EH (cell line): ENCODE measurements at places on chromosomes 16 and 17.

GRCh38 chr16:67260426-67261063 lies 11.8 kb downstream of the SLC9A5 start:
- DNase-seq, result peak; percentile 71

DNA sequence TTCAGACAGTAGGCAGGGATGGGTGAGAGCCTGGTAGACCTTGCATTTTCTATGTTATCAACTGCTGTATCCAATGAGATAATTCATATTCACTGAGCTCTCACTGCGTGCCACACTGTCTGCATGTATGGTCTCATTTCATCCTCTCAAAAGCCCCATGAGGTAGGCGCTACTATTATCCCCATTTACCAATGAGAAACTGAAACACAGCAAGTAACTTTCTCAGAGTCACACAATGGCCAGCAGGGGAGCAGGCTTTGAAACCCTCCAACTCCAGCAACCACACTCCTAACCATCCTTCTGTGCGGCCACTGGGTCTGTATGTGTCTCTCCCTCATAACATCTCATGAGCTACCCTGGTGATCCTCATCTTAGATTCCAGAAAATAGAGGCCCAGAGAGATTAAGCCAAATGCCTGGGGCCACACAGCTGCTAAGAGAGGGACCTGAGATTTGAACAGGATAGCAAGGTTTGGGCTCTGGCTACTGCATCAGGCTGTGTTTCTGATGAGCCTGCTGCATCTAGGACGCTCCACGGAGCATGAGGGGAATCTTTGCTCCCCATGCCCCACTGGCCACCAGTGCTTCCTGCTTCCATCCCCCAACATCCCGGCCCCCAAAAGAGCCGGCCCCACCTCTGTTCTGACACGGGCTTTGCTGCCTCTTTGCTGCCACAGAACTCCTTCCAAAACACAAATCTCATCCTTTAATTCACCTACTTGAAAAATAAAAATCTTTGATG lies 3.2 kb downstream of the CCR7 start:
- DNase-seq, result no peak

DNA sequence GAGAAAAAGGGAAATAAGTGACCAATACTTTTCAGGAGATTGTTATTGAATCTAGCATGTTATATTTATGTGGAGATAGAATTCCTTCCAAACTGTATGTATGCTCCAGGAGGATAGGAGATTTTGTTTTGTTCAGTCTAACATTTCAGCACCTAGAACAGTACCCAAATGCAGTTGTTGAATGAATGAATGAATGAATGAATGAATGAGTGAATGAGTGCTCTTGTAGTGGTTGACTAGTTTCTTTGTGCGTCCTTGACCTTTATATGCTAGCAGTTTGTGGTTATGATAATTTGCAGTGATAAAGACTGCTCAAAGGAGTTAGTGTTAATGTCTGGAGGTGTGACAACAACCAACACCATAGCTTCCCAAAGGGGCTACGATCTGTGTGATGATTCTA lies 663.5 kb upstream of the GOT2 start:
- DNase-seq, result no peak

DNA sequence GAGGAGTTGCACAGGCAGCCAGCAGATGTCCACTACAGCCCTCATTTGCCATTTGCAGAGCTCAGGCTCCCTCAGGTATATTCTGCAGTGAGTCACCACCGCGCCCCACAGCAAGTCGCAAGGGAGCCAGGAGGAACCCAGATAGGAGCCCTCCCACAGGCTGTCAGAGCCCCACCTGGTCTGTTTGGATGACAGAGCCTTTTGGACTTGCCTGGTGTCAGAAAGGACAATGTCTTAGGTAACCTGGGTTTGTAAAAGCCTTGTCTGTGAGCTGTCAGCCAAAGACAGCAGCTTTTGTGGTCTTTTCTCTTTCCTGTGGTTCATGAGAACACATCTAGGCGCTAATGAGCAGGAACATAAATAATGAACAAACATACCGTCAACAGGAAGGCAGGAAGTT lies 70.9 kb downstream of the GNAO1 start:
- no peak for DNase-seq

- DNase-seq, result no peak
Observed at GRCh38 chr17:57328109-57328882, 72.0 kb downstream of the MSI2 start.

- no peak for DNase-seq
Observed at GRCh38 chr17:13222975-13223374, 205.1 kb upstream of the ELAC2 start.

- no peak for DNase-seq
Observed at GRCh38 chr17:40541873-40542557, 23.3 kb downstream of the CCR7 start.

- no peak for DNase-seq
Observed at GRCh38 chr17:83187782-83188311, 108.4 kb downstream of the METRNL start.

DNA sequence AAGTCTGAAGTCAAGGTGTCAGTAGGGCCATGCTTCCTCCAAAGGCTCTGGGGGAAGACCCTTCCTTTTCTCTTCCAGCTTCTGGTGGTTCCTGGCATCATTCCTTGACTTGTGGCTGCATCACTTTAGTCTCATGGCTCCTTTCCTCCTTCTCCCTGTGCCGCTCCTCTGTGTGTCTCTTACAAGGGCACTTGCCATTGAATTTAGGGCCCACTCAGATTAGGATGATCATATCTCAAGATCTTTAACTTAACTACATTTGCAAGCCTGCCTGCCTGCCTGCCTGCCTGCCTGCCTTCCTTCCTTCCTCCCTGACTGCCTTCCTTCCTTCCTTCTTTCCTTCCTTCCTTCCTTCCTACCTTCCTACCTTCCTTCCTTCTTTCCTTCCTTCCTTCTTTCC lies 89.7 kb upstream of the MPHOSPH6 start:
- DNase-seq, result no peak

DNA sequence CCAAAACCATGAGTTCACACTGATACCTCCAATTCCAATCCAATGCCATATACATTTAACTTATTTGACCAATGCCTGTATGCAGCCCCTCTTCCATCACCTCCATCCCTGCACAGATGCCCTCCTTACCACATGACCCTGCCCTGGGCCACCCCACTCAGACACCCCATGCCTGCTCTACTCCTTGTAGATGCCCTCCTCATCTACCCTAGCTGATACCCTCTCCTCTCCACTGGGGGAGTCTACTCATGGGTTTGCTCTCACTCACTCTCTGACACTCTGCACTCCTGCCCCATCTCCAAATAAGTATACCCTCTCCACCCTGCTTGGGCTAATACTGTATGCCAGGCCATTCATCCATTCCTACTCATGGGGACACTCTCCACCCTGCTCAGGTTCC lies 16.0 kb upstream of the CMTM4 start:
- DNase-seq, result no peak

- DNase-seq, result no peak
Observed at GRCh38 chr17:50620858-50621257, 13.8 kb upstream of the ABCC3 start.
